ENCODE measurements at places on chromosomes 4 and X. TPM values are rescaled to one million over a fixed set of nuclear protein-coding genes. Genes with fewer than 3 reads are reported as not detected.

TMEM150C gene
- 0.34 TPM for total RNA-seq

ZNF141 gene
- 3.9 TPM for total RNA-seq

SH2D1A gene
- total RNA-seq, result not detected

YIPF7 gene
- total RNA-seq, result not detected

CD38 gene
- under 0.01 TPM for total RNA-seq

Data from bronchus fibroblast of lung (primary cell).